ENCODE measurements at places on chromosomes 11 and 22.
A peak's percentile ranks its signal among the peaks of the same experiment; 100 is the strongest.

DNA sequence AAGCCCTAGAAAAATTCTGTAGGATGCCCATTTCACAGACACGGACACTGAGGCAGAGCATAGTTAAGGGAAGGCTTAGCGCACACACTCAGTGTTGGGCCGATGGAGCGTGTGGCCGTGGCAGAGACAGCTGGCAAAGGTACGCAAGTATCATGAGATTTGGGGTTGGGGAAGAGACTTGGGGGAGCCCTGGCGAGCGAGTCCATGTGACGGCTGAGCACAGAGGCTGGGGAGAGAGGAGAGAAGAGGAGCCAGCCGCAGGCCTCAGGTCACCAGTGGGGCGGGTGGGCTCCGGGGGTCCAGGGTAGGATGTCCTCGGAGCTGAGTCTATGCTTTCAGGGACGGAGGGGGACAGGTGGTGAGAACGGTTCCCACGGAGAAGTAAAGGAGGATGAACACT is 311.3 kb downstream of the CTTN start:
- DNase-seq = no peak

DNA sequence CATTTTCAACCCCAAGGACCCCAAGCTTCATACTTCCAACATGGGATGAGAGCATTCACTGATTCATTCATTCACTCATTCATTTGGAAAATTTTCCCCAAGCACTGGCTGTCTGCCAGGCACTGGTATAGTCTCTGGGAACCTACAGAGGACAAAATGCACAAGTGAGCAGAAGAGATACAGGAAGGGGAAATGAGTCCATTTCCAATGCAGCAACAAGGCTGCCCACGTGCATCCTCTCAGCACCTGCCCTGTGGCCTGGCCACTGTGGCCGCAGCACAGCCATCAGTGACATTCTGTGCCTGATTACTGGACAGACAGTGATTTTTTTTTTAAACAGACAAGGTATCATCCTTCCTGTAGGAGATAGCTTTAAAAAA is 96.0 kb upstream of the PITPNB start:
- DNase-seq = no peak

- DNase-seq = peak; percentile 55
Observed at GRCh38 chr11:1652771-1653540, 23.4 kb downstream of the KRTAP5-5 start.

DNA sequence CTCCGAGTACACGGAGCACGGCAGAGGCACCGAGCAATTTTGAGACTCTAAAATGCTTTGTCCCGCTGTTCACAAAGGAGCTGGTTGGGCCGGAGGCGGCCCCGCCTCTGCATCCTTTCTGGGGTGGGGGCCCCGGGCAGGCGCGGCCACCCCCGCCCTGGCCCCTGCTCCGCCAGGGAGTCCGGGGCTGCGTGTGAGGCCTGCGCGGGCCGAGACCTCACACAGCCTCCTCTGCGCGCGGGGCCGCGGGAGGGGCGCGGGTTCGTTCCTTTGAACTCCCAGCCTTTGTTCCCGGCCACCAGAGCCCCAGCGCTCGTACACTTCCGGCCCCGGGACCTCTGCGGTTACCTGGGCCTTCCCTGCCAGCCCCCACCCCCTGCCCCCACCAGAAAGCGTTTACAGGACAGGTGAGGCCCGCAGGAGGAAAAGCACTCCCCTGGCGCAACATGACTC is 1.6 kb downstream of the FGF19 start:
- DNase-seq = no peak

GRCh38 chr11:1271002-1271401 is 38.4 kb downstream of the TOLLIP start:
- DNase-seq = no peak

DNA sequence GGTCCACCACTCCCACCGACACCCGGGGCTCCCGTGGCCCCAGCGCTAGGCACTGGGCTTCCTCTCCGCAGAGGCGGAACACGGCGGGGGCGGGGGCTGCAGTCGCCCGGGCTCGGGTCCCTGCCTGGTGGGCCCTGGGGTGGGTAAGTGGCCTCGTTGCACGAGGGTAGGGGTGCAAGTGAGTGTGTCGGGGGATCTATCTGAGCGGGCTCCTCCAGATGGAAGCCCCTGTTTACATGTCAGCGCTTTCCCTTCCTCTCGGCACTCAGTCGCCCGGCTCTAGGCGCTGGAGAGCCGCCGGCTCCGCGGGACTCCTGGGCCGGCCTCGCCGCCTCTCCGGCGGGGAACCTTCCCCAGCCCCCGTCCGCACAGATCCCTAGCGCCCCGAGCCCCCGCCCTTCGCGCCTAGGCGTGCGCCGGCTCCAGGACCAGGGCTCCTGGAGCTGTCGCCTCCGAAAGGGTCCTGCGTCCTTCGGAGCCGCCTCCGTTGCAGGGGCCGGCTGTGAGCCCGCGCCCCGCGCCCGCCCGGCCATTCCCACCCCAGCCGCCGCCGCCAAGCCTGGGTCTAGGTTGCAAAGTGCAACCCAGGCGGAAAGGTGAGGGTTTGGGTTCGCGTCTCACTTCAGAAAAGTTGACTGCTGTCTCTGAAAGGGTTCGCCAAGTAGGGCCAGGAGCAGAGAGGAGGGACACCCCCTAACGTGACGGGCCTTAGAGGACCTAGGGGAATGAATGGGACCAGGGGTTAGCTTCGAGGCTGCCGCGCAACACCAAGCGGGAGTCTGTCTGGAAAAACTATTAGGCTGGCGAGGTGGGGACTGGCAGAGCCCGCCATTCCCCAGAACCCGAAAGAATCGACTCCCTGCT is 978 bp downstream of the FLI1 start:
- peak; percentile 43 for DNase-seq

DNA sequence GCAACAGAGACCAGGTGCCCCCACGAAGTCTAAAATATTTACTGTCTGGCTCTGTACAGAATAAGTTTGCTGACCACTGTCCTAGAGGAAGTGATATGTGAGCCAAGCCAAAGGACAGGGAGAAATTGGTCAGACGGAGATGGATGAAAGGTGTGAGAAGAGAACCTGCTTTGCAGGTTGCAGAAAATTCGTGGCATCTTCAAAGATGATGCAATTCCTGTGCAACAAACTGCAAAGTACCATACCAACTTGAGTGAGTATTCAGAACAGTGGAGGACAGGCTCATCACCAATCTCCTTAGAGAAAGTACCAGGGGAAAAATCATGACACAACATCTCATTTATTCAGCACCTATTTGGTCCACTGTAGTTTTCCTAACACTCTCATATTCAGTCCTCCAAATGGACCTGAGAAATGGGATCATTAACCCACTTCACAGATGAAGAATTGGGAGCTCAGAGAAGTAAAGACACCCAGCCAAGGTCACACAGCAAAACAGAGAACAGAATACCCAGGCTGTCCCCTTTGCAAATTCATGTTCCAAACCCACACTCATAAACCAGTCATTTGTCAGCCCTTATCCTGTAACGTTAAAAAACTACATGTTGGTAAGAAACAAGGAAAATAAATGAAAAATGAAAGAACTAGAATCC is 536.8 kb downstream of the MIAT start:
- DNase-seq = no peak

- peak; percentile 82 for DNase-seq
Observed at GRCh38 chr22:42959576-42960509, 55.1 kb downstream of the PACSIN2 start.

DNA sequence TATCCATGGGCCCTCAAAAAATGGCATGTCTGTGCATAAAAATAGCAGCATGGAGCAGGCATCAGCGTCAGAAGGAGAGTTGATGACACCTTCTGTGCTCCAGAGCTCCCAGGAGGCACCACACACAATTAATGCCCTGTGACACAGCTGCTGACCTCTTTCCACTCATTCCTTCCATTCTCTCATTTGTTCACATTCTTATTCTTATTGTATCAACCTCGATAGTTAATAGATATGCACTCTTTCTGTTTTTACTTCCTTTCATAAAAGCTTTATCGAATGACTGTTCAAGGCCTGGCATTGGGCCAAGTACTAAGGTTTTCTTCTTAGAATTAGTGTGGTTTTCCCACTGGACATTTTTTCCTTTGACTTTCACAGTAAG is 266.0 kb upstream of the MTNR1B start:
- no peak for DNase-seq

DNA sequence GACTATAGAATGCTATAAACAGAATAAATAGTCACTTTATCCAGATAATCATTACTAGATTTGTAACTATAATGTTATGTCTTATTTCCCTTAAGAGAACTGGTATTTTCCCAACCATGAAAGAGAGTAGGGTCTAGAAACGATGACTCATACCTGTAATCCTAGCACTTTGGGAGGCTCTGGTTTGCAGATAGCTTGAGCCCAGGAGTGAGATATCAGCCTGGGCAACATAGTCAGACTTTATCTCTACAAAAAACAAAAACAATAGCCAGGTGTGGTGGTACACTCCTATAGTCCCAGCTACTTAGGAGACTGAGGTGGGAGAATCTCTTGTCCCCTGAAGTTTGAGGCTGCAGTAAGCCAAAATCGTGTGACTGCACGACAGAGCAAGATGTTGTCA is 30.9 kb downstream of the OR52A5 start:
- DNase-seq = peak; percentile 9

DNA sequence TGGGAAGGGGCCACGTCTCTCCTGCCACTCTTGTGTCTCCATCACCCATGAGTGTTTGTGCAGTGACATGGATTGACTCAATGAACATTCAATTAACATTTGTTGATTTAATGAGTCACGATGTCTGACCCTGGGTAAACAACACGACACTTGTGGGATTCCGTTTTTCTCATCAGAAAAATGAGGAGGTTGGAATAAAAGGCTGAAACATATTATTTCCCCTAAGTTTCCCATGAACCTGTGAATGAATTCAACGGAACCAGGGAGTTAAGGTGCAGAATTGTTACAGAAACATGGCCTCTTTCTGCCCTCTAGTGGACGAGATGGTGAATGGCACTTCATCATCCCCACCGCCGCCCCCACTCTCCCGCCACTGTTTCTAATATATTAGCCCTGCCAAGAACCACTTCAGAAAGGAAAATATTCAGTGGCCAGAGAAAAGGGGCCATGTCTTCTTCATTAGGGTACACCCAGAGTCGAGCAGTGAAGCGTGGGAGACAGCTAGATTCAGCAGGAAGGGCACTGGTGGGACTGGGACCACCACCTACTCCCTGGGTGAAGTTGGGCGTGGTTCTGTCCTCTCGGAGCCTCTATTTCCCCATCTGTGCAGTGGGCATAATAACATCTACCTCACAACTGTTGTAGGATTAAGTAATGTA is 46.3 kb upstream of the SYT13 start:
- DNase-seq = peak; percentile 41

DNA sequence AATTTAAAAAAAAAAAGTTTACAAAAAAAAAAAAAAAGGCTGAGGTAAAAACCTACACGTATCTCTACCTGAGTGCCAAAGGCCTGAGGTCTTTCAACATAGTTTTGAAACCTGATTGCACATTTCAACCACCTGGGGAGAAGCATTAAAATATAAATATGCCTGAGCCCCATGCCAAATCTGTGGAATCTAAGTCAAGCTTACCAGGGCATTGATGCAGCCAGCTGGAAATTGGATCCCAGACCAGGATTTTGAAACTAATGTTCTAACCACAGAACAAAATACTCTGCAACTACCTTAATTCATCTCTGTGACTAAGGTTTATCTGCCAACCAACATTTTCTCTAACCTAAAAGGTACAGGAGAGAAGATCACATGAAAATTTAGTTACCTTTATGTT is 38.8 kb upstream of the CHRNA10 start:
- DNase-seq = no peak

DNA sequence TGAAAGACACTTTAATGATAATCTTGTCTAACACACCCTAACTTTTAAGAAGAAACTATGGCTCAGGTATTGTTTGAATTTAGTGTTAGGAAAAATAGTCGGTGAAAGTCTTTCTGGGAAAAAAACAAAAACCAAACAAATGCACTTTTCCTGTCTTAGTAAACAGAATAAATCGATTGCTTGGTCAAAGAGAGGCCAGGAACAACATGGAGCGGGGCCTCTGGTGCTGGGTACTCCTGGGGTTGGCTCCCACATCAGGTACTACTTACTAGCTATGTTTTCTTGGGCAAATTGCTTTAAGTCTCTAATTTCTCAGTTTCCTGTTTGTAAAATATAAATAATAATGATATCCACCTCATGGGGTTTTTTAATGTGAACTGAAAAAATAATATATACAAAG is 46.8 kb downstream of the NAV2 start:
- DNase-seq = no peak

- peak; percentile 12 for DNase-seq
Observed at GRCh38 chr22:28442711-28443525, 236.7 kb downstream of the TTC28 start.

DNA sequence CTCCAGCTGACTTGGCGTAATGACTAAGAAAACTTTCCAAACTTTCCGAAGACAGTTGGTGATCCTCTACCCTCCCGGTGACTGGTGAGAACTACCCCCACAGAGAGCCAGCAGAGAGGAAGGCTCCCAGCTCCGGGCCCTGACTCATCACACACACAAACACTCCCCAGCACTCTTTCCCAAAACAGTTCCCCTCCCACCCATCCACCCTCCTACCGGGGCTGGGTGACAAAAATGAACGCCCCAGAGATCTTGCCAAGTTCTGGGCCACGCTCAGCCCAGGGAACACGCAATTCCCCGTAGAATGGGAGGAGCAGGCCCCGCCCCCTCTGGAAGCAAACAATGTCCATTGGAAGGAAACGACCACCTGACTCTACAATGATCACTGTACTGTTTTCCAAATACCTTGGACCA is 21.3 kb upstream of the JAM3 start:
- DNase-seq = peak; percentile 86

DNA sequence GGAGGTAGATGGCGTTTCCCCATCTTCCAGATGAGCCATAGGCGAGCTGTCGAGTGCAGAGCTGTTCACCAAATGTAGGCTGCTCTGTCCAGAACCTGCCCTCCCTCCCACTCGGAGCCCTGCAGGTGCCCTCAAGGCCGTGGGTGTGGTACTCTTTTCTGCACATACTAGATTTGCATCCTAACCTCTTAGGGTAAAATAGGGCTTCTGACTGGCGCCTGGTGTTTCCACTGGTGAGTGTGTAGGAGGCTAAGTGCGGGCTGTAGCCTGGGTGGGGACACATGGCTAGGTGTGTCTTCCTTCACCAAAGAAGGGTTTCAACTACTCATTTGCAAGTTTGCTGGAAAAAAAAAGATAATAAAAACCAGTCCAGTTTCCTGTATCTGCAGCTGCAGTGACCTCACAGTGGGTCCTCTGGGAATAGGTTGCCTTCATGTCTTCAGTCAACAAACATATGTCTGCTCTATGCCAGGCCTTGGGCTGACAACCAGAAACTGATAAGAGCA is 8.5 kb downstream of the BIK start:
- no peak for DNase-seq

- DNase-seq = peak; percentile 12
Observed at GRCh38 chr11:105177658-105178057, 38.1 kb upstream of the CARD18 start.

- DNase-seq = peak; percentile 76
Observed at GRCh38 chr11:126607374-126607773, 251.9 kb downstream of the ST3GAL4 start.

DNA sequence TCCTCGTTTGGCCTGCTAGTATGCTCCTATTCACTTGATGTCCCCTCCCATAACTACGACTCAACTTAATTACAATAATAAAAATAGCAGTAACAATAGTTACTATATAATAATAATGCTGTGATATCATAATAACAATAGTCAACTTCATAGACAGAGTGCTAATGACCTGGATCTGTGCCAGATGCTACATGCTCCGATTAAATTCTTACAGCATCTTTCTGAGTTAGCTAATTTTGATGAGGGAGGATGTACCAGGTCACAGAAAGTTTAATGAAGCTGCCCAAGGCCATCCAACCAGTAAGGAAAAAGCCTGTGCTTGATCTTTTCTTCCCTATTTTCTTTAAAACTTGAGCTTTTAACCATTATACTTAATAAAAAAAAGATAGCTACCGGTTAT is 413.4 kb upstream of the LRRC4C start:
- DNase-seq = no peak
